ENCODE measurements at places on chromosomes 3 and 15.

GRCh38 chr15:80698676-80699075, 3.6 kb downstream of the ABHD17C start:
- no peak for DNase-seq

- no peak for DNase-seq
Observed at GRCh38 chr3:52172262-52172757, 18.1 kb upstream of the POC1A start.

DNA sequence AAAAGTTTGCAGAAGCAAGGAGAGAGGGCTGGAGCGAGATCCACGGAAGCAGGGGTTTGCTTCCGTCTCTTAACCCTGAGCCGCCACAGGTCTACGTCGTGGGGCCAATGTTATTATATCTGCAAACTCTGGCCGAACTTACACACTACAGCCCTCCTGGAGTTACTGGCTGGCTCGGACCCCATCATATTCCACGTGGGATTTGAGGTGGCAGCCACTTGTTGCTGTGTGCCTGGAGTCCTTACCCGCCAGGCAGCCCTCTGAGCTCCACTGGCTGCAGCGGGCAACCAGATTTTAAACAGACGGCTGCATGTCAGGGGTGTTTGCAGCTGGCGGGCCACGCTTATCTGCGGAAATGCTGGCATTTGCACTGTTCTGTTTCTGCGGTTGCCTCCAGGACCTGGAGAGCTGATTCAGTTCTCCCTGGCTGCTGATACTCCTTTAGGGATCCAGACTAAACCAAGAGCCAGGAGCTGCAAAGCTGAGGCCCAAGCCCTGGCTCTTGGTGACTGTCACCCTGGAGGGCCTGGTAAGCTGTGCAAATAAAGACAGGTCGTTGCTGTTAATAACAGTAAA, 34.7 kb downstream of the TM2D3 start:
- no peak for DNase-seq

GRCh38 chr15:66291816-66292570, 1.4 kb upstream of the DIS3L start:
- DNase-seq = no peak

Measured in stimulated activated CD8-positive, alpha-beta memory T cell treated with anti-CD3 and anti-CD28 coated beads, Interleukin-2, amount 100 ng/mL, for 1 hour (primary cell).